Activated naive CD8-positive, alpha-beta T cell treated with anti-CD3 and anti-CD28 coated beads, Interleukin-2, amount 10 ng/mL, durations not matched to agents 7 days and 5 days (primary cell): ENCODE measurements at places on chromosomes 2 and 18. TPM values are rescaled to one million over a fixed set of nuclear protein-coding genes. Genes with fewer than 3 reads are reported as not detected.
A peak's percentile ranks its signal among the peaks of the same experiment; 100 is the strongest.

Gene CEP192
- total RNA-seq: 49.8 TPM

Gene SIX2
- not detected for total RNA-seq

Gene LRATD1
- not detected for total RNA-seq

Gene SIGLEC15
- total RNA-seq: not detected

Gene CCDC74A
- 4.9 TPM for total RNA-seq

GRCh38 chr2:58569475-58570185 is 328.5 kb upstream of the FANCL start:
- H3K27ac ChIP-seq: no peak overlapping the region
- no peak overlapping the region for H3K4me3 ChIP-seq
- no peak for DNase-seq
- H3K27me3 ChIP-seq: peaks cover 7% of the 10 kb centered on the region
- H3K36me3 ChIP-seq: no peaks in the 10 kb centered on the region

DNA sequence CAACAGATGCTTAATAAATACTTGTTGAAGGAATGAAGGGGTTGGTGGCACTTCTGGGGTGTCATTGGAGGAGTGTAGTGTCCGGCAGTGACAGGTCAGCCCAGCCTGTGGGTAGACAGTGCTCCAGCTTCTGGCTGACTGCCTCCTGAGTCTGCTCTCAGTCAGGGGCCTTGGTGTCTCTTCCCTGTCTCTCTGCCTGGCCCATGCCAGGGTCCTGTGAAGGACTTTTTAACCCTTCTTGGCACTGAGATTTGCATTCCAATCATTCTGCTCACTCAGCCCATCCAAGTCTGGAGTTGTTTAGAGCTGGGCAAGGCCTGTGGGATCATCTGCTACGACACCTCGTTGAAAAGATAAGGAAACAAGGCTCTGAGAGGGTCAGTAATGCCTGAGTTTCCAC is 1.4 kb upstream of the KCNK3 start:
- no peak overlapping the region for H3K27ac ChIP-seq
- H3K4me3 ChIP-seq: no peak overlapping the region
- DNase-seq: no peak
- peaks cover 2% of the 10 kb centered on the region for H3K4me1 ChIP-seq
- H3K27me3 ChIP-seq: peaks cover 57% of the 10 kb centered on the region

DNA sequence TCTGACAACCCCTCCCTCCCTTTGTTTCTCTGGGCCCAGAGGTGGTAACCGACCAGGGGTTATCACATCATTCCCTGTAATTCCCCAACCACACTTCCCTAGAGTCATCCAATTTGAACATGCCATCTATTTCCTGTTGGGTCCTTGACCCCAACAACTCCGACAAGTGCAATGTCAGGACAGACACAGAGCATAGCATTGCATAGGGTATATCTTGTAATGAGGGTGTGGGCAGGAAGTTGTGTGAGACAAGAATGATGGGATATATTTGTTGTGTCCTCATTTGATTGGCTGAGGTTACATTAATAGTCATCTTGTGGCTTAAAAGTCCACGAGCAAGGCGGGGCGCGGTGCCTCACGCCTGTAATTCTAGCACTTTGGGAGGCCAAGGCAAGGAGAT is 33.4 kb upstream of the CNOT11 start:
- H3K36me3 ChIP-seq: peaks cover 8% of the 10 kb centered on the region
- H3K4me3 ChIP-seq: no peak overlapping the region
- peaks cover 9% of the 10 kb centered on the region for H3K4me1 ChIP-seq
- peaks cover 2% of the 10 kb centered on the region for H3K27me3 ChIP-seq
- DNase-seq: no peak

DNA sequence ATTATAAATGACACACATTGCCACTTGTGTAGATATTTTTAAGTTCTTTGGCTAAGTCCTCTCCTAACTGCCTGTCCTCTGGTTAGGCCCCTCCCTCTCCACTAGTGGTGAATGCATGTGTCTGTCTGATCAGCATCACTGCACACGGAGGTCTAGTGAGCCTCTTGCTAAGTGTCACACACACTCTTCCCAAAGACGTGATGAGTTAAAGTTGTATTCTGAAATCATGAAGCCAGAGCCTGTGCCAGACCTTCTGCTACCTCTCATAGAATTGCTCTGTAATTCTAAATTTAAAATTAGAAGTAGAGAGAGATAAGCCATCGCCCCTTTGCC is 41.3 kb downstream of the RALB start:
- peak overlapping the region; percentile 29 for H3K4me3 ChIP-seq
- DNase-seq: no peak
- no peak overlapping the region for H3K27ac ChIP-seq
- H3K36me3 ChIP-seq: peaks cover 64% of the 10 kb centered on the region
- peaks cover 33% of the 10 kb centered on the region for H3K4me1 ChIP-seq

DNA sequence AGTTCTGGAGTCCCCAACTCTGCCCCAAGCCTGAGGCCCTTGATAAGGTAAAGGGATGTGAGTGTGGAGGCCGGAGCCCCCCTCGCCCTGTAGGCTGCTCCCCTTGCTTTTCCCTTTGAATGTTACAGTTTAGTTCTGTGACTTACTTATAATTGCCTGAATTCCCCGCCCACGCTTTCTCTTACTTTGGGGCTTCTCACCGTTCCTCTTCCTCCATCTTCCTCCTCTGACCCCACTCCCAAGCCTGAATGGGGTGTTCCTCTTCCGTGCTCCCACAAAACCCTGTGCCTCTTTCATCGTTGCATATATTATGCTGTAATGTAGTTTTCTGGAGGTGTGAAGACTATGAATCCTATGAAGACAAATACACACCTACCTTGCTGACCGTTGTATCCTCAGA is 15.0 kb upstream of the IL1RN start:
- H3K36me3 ChIP-seq: no peaks in the 10 kb centered on the region
- H3K4me1 ChIP-seq: peaks cover 4% of the 10 kb centered on the region
- H3K27me3 ChIP-seq: no peaks in the 10 kb centered on the region
- DNase-seq: no peak
- no peak overlapping the region for H3K27ac ChIP-seq

GRCh38 chr2:27262379-27263286 is at the start of gene SLC30A3:
Gene SLC30A3 (minus strand): TSS chr2:27263047. CDS start chr2:27262906, 141 bp downstream.
- peaks cover 46% of the 10 kb centered on the region for H3K27me3 ChIP-seq
- no peaks in the 10 kb centered on the region for H3K36me3 ChIP-seq
- H3K27ac ChIP-seq: no peak within 1 kb of the TSS
- peaks cover 22% of the 10 kb centered on the region for H3K4me1 ChIP-seq

DNA sequence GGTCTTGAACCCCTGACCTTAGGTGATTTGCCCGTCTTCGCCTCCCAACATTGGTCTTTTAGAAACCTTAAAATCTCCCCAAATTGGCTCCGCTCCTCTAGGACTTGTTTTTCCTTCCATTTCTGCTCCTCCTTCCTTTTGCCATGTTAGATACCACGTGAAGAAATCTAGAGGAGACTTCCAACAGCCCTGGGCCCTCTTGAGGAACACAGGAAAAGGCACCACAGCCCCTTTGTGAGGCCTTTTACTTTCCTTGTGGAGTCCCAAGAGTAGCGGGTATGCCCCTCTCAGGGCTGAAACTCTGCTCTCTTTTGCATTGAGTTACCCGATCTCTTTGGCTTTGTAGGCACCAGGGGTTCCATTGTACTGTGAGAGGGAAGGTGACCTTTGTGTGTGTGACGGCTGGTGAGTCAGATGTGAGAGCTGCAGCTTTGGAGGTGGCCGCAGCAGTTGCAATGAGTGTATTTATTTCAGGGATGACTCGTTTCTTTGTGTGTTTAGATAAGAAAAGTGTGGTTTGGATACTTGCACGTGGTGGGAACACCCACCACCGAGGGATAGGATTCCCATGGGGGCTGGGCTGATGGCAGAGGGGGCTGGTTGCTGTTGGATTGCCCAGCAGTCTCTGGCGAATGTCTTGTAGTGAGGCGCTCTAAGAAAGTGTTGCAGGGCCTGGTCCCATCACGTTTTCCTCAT is 218.4 kb upstream of the HS6ST1 start:
- no peaks in the 10 kb centered on the region for H3K4me1 ChIP-seq
- no peaks in the 10 kb centered on the region for H3K36me3 ChIP-seq
- no peak overlapping the region for H3K27ac ChIP-seq
- DNase-seq: no peak
- peaks cover 10% of the 10 kb centered on the region for H3K27me3 ChIP-seq

DNA sequence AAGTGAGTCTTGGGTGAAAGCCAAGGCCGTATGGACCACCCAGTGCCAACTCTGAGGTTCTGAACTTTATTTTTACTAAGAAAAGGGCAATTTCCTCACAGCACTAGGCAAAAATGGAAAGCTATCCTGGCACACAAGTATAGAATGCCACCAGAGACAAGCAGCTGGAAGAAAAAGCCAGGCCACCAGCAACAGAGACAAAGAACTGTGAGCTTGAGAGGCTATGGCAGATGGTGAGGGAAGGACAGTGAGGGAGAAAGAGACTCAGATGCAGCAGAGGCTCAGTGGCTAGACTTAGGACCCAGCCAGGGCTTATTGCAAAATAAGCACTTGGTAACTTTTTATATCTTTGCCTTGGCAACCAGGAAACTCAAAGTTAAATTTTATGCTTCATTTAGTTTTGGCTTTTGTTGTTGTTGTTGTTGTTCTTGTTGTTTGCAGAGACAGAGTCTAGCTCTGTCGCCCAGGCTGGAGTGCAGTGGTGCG is 78.0 kb upstream of the BZW1 start:
- DNase-seq: no peak
- H3K27me3 ChIP-seq: peaks cover 5% of the 10 kb centered on the region
- H3K27ac ChIP-seq: no peak overlapping the region
- peaks cover 9% of the 10 kb centered on the region for H3K4me1 ChIP-seq

DNA sequence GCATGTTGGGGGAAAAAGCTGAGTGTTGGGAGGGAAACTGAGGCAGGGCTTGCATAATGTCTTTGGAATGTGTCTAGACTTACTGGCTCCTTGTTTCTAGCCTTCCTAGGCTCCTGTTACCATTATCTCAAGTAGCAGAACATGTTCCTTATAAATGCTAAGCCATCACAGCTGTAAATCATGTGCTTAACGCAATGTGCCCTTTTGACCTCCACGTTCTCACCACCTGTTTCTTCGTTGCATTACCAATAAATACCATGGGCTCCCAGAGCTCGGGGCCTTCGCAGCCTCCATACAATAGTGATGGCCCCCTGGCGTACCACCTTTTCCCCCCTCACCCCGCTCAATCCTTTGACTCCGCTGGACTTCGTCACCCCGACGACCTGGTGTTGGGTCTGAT is 54.0 kb upstream of the CWC22 start:
- no peaks in the 10 kb centered on the region for H3K27me3 ChIP-seq
- H3K36me3 ChIP-seq: no peaks in the 10 kb centered on the region
- H3K27ac ChIP-seq: no peak overlapping the region
- DNase-seq: no peak

DNA sequence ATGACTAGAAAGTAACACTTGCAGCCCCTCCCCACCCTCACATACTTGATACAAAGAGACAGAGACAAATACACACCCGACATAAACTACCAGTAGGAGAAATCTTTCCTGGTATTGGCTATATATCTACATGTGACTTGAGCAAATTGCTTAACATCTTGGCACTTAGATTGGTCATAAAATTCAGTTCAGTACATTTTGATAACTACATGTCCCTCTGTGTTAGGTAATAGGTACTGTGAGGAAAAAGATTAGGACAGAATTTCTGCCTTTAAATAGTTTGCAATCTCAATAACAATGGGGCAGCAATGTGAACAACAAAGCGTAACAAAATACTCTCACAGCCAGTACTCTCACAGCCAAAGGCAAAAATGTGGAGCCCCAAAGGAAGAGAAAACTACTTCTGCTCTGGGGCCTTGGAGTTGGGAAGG is 670.0 kb upstream of the ACVR2A start:
- no peaks in the 10 kb centered on the region for H3K36me3 ChIP-seq
- no peaks in the 10 kb centered on the region for H3K27me3 ChIP-seq
- no peak for DNase-seq
- no peak overlapping the region for H3K27ac ChIP-seq
- H3K4me1 ChIP-seq: no peaks in the 10 kb centered on the region
